Inflammatory macrophage treated with lipopolysaccharide for 4 hours (primary cell): ENCODE measurements at places on chromosomes 6 and 20.

- no peak for DNase-seq
Measured at GRCh38 chr6:95548188-95548786, 29.0 kb upstream of the MANEA start.

DNA sequence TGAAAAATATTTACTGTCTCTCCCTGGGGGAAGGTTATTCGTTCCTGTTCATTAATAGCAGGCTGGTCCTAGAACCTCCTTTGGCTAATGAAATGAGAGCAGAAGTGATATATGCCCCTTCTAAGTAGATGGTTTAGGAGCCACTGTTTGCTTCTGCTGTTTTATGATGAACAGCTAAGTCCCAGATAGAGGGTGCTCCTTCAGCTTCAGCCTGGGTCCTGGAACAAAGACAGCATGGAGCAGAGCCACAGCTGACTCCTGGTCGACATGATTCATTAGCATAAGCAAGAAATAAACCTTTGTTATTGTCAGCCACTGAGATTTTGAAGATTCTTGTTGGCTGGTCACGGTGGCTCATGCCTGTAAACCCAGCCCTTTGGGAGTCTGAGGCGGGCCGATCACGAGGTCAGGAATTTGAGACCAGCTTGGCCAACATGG, 47.8 kb upstream of the ARMC2 start:
- DNase-seq = no peak

GRCh38 chr20:53287357-53288042, 306.1 kb downstream of the ZNF217 start:
- DNase-seq = no peak

GRCh38 chr6:7051780-7052442, 55.9 kb upstream of the RREB1 start:
- DNase-seq = no peak

- DNase-seq = no peak
Measured at GRCh38 chr6:169490246-169490641, 211.6 kb downstream of the WDR27 start.

GRCh38 chr20:57503035-57503658, 21.8 kb downstream of the CTCFL start:
- DNase-seq = peak; percentile 67

- DNase-seq = no peak
Measured at GRCh38 chr6:54308289-54308985, at the start of gene TINAG. TSS of gene TINAG (plus strand) at chr6:54308441. CDS start at chr6:54308551, 110 bp downstream.

DNA sequence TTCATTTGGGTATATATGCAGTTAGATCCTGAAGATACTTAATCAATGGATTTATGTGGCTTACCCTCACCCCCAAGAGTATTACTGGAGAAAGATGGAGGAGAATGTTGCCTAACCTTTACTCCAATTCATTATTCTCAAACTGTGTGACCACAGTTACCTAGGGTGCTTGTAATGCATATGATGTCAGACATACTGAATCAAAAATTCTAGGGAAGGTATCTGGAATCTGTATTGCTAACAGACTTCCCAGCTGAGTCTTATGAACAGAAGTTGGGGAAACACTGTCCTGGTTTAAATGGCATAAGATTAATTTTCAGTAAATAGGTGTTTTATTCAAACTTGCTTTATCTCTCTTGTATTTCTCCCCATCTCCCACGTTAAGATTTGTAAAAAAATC, 83.9 kb downstream of the PKIB start:
- DNase-seq = no peak

DNA sequence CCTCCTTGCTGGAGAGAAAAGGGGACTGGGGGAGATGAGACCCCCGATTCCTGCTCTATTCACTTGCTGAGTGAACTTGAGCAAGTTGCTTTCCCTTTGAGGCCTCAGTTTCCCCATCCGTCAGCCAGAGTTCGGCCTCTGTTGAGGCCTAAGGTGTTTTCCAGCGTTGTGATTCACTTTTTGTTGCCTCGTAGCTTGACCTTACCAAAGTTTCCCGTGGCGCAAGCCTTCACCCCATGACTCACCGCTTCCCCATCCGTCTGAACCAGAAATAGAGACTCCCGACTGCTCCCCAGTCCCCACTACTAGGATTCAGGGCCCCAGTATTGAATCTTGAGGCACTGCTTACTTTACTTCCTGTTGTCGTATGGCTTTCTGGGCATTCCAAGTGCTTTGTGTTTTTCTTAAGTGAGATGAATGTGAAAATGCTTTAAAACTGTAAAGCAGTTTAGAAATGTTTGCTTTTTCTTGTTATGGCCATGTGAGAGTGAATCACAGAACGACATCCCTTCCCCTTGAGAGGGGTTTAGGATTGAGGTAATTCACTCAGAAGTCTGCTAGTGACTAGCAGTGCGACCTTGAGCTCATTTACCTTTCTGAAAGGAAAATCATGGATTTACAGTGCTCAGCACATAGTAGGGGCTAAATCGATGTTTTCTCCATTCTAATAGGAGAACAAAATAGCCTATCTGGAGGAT, 1.2 kb downstream of the CHMP4B start:
- DNase-seq = peak; percentile 95

DNA sequence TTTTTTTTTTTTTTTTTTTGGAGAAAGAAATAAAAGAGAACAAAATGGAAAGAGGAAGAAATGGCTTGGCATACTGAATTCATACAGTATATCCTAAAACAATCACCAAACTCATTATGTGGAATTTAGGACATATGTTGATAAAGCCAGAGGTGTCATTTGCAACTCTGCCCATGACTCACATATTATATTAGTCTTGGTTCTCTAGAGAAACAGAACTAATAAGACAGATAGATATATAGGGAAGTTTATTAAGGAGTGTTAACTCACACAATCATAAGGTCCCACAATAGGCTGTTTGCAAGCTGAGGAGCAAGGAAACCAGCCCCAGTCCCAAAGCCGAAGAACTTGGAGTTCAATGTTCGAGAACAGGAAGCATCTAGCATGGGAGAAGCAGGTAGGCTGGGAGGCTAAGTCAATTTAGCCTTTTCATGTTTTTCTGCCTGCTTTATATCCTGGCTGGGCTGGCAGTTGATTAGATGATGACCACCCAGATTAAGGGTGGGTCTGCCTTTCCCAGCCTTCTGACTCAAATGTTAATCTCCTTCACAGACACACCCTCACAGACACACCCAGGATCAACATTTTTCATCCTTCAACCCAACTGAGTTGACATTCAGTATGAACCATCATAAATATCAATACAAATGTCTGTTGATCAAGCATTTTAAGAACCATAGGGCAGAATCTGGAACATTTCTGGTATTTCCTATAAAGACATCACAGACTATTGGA, 102.3 kb downstream of the UBE3D start:
- no peak for DNase-seq
